Activated CD8-positive, alpha-beta memory T cell treated with anti-CD3 and anti-CD28 coated beads for 1 hour (primary cell): ENCODE measurements at places on chromosomes 12 and 14.

DNA sequence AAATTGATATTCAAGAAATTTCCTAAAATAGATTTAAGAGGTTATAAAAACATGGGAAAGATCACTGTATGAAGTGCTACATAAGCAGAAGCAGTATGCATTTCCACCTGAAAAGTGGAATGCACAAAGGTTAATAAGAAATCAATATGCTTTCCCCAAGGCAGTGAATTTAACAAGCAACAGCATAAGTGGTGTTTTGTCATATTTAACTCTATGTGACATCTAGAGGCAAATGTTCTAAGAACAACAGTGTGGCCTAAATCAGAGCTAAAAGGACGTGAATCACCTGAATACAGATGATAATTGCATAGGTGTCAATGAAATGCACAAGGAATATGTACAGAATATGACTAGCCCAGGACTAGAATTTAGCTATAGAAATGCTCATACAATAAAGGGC, 49.5 kb downstream of the SLC2A13 start:
- no peak for DNase-seq

DNA sequence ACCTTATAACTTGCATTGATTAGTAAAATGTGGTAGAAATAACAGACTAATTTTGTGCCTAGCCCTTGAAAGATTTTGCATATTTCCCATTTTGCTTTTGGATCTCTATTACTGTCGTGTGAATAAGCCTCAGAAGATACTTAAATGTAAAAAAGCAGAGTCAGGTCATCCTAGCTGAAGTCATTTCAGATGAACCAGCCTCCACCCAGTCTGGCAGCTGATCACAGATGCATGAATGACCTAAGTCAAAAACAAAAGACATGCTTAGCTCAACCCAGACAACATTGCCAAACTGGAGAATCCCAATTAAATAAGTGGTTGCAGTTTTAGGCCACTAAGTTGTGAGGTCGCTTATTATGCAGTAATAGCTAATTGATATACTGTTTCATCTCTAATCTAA, 349.9 kb downstream of the C12orf50 start:
- DNase-seq, result no peak

GRCh38 chr14:68075382-68076029, 255.9 kb downstream of the RAD51B start:
- no peak for DNase-seq

- no peak for DNase-seq
These were observed 39.6 kb downstream of the CFAP251 start for GRCh38 chr12:121957861-121958515.

GRCh38 chr12:124222368-124223245, 72.3 kb upstream of the RFLNA start:
- no peak for DNase-seq

DNA sequence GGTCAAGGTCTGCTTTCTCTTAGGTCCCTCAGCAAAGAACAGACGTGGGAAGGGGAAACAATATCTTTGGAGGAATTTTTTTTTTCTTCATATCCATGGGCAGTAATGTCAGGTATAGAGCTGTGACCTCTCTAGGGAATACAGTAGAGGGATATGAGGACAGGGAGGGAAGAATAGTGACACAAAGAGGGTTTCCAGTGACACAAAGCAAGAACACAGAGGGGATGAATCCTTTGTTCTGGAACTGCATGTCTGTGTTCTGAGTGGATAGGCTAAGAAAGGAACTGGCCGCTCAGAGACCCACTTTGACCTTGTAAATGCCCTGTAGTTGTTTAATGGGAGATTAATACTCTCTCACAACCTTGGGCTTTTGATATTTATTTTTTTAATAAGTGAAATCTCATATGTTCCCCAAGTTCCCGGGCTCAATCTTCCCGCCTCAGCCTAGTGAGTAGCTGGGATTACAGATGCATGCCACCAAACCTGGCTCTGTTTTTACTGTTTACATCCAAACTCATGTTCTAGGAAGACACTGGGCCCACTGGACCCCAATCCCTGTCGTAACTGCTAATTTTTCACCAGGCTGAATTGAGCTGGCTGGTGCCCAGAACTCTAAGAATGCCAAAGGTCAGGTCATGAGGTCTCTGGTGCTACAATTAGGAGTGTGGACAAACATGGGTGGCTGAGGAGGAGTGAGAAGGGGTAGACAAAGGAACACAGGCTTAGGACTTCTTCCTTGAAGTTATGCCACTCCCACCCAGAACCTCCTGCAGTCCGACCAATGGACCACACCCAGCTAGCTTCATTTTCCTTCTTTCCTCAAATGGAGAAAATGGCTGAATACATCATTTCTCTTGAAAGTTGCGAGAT, 9.1 kb upstream of the PLEKHH1 start:
- no peak for DNase-seq

GRCh38 chr12:115506822-115507559, 770.5 kb downstream of the MED13L start:
- DNase-seq, result no peak

DNA sequence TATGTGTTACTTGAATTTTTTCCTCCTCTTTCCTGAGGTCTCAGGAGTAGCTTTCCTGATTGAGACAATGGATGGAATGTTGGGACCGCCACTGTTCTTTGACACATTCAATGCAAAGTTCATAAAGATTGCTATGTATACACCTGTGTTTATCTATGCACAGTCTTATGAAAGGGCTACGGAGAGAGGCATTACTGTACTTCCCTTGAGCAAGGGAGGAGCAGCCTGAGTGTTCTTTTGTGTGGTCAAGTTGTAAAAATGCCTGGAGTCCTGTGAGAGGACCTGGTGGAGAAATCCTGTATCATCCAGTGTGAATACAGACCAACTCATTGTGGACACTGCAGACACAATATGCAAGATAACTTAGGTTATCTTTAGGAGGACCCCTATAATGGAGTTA, 1.2 kb downstream of the SRGAP1 start:
- no peak for DNase-seq

GRCh38 chr12:24854017-24854416, 94.9 kb downstream of the BCAT1 start:
- DNase-seq, result no peak

DNA sequence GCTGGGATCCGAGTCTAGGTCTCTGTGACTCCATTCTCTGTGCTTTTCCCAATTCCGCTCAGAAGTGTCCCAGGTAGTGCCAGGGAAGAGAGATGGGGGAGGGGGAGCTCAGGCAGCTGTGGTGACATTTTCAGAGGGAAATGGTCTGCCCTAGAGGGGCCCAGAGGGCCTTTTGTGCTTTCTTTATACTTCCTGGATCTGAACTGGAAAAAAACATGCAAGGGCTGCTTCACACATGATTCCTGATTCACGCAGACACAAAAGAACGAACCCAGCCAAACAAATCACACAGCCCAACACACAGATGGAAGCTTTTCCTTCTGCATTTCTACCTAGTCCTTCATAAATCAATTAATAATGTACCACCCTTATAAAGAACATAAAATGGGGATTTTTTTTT, 26.5 kb downstream of the GPR68 start:
- no peak for DNase-seq

DNA sequence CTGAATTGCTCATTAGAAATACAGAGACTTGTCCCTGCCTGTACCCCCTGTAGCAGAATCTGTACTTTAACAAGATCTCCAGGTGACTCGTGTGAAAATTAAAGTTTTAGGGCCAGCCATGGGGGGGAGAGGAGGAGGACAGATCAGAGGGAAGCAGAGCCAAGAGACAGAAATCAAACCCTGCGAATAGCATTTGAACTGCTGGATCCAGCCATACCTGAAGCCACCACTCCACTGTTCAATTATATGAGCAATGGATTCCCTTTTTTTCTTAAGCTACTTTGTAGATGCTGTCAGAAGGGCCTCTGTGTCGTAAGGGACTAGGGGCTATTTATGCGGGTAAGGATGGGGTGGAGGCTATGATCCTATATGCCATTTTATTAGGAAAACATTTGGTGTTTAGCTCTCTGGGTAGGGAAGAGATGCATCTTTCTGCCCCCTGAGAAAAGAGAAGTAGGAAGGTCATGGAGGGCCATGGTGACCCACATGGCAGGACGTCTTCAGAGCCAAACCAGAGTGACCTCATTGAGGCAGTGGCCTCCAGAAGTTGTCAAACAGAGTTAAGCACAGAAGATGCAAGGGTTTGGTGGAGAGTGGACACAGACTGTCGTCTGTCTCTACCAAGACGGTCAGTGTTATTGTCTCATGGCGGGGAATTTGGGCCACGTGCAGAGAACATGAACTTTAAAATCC, 203.9 kb downstream of the PHETA1 start:
- no peak for DNase-seq

GRCh38 chr14:29216268-29217232, 450.0 kb downstream of the FOXG1 start:
- DNase-seq, result no peak

- DNase-seq, result no peak
These were observed 142.7 kb downstream of the TBX5 start for GRCh38 chr12:114263056-114263805.

GRCh38 chr14:44897845-44898151, 63.9 kb downstream of the KLHL28 start:
- DNase-seq, result no peak

- no peak for DNase-seq
These were observed 3.7 kb upstream of the SLC35F4 start for GRCh38 chr14:57869617-57870016.

GRCh38 chr14:64620910-64621309, 71.1 kb downstream of the PPP1R36 start:
- DNase-seq, result no peak

DNA sequence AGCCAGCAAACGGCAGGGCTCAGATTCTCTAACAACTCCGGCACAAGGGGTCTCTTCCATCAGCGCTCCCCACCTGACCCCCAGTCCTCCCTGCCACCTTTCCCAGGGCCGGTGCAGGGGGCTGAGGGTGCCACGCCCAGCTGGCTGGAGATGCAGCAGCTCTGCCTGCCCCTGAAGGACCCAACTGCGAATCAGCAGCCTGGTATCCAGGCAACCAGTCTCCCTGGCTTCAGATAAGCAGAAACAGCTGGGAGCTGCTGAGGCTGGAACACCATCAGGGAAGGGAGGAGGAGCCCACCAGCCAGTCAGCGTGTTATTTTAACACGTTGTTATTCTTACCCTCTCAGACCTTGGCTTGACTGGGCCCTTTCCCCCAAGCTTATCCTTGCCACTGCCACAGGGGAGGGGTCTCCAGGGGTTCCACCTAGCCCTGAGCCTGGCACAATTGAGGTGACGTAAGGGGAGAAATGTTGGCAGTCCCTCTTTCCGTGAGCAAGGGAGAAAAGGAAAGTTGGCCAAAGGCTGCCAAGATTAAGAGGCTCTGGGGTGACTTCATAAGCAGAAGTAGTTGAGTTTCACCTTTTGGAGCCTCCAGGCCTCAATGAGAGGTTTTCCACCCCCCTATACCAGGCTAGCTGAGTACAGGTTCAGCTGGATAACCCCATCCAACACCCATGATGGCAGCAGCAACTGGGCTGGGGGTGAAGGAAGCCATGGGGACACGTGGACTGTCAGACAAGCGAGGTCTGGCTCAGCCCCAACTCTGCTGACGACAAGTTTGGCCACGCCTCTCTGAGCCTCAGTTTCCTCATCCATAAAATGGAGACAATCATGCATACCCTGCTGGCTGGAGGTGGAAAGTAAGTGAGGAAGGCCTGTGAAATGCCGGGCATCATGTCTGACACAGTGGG, 91.1 kb downstream of the IRF2BPL start:
- no peak for DNase-seq

DNA sequence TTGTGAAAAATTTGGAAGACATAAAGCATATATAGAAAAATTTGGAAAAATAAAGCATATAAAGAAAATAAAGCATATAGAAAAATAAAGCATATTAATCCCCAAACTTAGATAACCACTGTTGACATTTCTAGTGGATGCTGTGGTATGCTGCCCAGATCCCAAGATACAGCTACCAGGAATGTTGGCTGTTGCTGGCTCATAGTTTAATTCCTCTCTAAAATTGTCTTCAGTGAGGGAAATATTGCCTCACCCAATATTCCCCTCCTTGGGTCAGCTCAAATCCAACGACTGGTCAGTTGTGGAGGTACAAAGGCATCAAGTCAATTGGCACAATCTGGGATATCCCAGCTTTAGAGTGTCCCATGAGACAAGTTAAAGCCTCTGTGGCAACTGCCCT, 10.1 kb upstream of the KICS2 start:
- DNase-seq, result no peak

DNA sequence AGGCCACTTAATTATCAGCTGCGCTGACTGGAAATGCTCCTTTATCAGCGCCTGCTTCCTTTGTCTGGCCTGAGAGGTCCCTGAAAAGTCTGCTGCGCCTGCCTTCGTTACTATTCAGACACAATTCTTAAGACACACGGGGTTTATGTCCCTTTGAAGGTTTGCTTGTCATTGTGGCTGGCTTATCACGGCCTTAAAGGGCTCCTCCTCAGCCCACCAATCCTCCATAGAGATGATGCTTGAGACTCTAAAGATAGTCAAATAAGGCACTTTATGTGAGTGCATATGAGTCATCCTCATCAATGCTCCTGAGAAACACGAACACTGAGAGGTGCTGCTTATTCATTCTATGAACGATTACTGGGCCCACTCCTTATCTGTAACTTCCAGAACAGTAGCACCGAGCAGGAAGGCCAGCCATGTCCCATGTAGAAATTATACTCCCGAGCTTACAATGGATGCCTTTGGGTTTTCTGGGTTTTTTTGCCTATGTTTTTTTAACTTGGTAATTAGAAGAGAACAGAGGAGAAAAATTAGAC, 1268.2 kb upstream of the TMEM132C start:
- DNase-seq, result no peak

- no peak for DNase-seq
These were observed 90.5 kb upstream of the TMPO start for GRCh38 chr12:98424726-98425401.

- DNase-seq, result no peak
These were observed 108.6 kb upstream of the TTC7B start for GRCh38 chr14:90924621-90925340.

- DNase-seq, result no peak
These were observed 17.3 kb downstream of the PPM1A start for GRCh38 chr14:60266021-60266937.

DNA sequence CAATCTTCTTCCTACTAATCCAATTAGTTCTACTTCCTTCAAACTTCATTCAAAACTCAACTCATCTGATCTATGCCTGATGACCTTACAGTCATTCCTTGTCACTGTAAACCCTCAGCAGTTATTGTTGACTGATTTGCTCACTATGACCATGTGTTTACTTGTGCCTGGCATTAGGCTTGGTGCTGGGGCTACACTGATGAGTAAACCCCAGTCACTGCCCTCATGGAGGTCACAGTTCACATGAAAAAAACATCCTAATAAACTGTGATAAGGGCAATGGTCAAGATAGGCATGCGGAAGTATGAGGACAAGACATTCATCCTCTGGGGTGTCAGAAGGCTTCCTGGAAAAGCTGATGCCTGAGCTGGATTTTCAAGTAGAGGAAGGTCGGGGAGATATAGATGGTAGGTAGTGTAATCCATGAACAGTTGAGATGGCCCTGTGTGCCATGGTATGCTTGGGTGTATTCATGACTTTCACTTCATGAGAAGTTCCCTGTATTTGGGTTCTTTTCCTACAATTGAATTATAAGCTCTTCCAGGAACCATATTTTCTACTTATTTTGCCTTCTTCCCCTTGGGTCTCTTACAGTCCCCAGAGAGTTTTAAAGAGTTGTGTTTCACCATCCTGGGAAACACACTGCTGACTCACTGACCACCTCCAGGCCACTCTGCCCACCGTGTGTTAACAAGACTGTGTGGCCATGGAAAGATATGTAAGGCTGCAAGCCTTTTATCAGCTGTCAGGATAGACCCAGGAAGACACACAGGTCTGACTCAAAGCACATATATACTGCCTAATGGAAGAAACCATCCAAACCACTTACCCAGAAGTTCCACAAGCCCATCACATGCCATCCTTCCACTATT, 38.7 kb upstream of the DUSP6 start:
- DNase-seq, result no peak
